Stomach (tissue), 19 donors: ENCODE measurements at places on chromosomes 12 and 14. TPM values are rescaled to one million over a fixed set of nuclear protein-coding genes. Genes with fewer than 3 reads are reported as not detected.

DNA sequence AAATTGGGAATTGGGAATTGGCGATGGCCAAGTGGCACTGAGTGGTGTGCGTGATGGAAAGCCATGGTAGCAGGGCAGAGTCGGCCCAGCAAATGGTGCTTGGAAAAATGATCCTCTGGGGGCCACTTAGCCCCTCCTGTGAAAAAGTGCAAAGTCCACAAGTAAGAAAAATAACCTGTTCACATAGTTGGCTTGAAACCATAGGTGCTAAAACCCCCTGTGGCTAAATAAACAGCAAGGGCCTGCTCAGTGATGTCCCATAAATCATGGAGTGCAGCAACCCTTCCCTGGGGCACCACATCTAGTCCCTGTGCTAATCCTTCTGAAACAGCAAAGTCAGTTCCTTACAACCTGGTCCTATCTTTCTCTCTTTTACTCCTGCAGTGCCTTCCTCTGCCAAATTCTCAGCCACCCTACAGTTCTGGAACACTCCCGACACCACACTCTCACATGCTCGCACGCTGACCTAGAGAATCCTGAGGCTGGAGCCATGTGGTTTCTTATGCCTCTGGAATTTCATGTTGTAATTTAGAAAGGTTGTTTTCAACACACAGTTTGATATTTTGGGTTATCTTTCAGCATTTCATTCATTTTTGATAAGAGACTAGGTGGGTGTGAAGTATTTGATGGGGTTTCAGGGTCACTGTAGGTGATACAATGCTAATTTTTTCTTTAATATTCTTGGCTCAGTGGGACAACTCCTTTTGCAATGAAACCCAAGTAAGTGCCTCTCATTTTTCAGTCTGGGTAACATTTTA is 123.6 kb downstream of the SMOC1 start:
- DNase-seq, result no peak
- no peaks in the 10 kb centered on the region for H3K36me3 ChIP-seq
- H3K4me1 ChIP-seq, result peaks cover 18% of the 10 kb centered on the region
- H3K27me3 ChIP-seq, result no peaks in the 10 kb centered on the region
- H3K27ac ChIP-seq, result no peak overlapping the region

- H3K27ac ChIP-seq, result no peak overlapping the region
- no peaks in the 10 kb centered on the region for H3K4me1 ChIP-seq
- H3K4me3 ChIP-seq, result no peak overlapping the region
Observed at GRCh38 chr14:24613747-24614146, 4.3 kb upstream of the GZMH start.

DNA sequence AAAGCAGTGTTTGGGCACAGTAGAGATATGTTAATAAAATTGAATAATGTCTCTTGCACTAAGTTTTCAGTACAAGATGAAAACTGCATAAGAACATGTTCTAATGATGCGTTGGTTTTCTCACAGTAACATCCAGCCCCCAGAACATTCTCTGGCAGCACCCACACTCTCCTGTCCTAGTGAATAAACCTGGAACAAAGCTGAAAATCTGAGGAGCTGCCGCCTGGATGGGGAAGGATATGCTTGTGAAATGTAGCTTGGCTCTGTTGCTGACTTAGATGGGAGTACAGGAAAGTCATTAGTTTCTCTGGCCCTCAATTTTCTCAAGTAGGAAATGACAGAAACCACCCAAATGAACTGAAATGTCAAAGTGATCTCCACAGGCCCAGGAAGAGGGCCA is 323.8 kb downstream of the APAF1 start:
- no peaks in the 10 kb centered on the region for H3K4me1 ChIP-seq
- DNase-seq, result no peak
- no peak overlapping the region for H3K4me3 ChIP-seq
- H3K27me3 ChIP-seq, result no peaks in the 10 kb centered on the region
- no peaks in the 10 kb centered on the region for H3K36me3 ChIP-seq

- H3K27ac ChIP-seq, result no peak overlapping the region
- no peaks in the 10 kb centered on the region for H3K27me3 ChIP-seq
- no peaks in the 10 kb centered on the region for H3K36me3 ChIP-seq
- no peaks in the 10 kb centered on the region for H3K4me1 ChIP-seq
Observed at GRCh38 chr12:83224012-83224411, 537.3 kb downstream of the TMTC2 start.

- H3K27ac ChIP-seq, result peak overlapping the region; percentile 51
- H3K36me3 ChIP-seq, result peaks cover 60% of the 10 kb centered on the region
- no peak for DNase-seq
- H3K4me3 ChIP-seq, result no peak overlapping the region
- no peaks in the 10 kb centered on the region for H3K4me1 ChIP-seq
Observed at GRCh38 chr14:50926851-50927386, 17.4 kb downstream of the PYGL start.

DNA sequence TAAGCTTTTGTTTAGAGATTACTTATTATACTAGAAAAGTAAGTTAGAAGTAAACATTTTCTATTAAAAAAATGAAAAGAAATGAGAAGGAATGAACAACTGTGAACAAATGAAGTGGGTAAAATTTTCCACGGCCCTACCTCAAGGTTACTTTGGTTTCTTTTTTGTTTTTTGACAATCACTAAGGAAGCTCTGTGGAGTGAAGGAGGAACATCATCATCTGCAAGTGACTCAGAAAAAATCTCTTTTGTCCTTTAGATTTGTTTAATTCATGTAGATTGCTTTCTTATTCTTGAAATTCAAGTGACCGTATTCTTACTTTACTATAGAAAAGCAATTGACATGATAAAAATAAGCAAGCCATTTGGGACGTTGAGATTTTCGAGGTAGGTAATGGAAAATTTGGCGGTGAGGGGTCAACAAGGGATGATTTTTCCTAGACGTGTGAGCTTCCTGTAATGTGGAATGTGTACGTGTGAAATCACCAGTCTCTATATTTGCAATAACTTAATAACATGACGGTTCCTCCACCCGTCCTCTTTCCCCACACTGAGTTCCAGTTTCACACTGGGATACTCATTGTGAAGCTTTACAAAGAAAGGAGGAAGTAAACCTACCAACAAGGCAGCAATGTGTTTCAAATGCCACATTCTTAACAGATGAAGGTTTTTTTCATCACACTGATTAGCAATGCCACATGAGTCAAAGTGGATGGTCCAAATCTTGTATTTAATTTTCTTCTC is 62.3 kb upstream of the EGLN3 start:
- H3K36me3 ChIP-seq, result no peaks in the 10 kb centered on the region
- no peak for DNase-seq
- peaks cover 13% of the 10 kb centered on the region for H3K4me1 ChIP-seq
- no peaks in the 10 kb centered on the region for H3K27me3 ChIP-seq
- no peak overlapping the region for H3K4me3 ChIP-seq

IFNG-AS1 gene
- not detected for total RNA-seq

APPL2 gene
- total RNA-seq, result 407 TPM

POTEM gene
- total RNA-seq, result not detected

TESPA1 gene
- not detected for total RNA-seq

GRCh38 chr12:104456950-104457745 is 400 bp downstream of the CHST11 start:
- H3K36me3 ChIP-seq, result no peaks in the 10 kb centered on the region
- DNase-seq, result peak; percentile 89
- peaks cover 48% of the 10 kb centered on the region for H3K4me1 ChIP-seq
- peak overlapping the region; percentile 99 for H3K4me3 ChIP-seq

- H3K27ac ChIP-seq, result no peak overlapping the region
- H3K27me3 ChIP-seq, result peaks cover 29% of the 10 kb centered on the region
- H3K36me3 ChIP-seq, result no peaks in the 10 kb centered on the region
- no peak overlapping the region for H3K4me3 ChIP-seq
Observed at GRCh38 chr12:57552835-57553313, 3.0 kb downstream of the KIF5A start.

DNA sequence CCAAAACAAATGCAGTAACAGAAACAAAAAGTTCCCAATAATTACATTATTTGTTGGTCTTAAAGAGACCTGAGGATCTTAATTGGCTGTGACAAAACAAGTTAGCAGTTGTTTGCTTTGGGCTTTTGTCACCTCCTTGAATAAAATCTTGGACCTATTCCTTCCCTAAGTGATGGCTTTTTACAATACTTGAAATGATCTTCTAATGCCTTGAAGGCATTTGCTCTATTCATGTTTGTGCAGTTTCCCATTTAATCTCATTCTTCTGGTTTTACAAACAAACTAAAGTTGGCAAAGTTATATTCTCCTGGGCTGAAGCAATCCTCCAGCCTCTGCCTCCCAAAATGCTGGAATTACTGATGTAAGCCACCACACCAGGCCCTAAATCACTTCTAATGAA is 98.8 kb downstream of the OSBPL8 start:
- no peaks in the 10 kb centered on the region for H3K27me3 ChIP-seq
- DNase-seq, result no peak
- H3K36me3 ChIP-seq, result no peaks in the 10 kb centered on the region

GRCh38 chr12:50043854-50044253 is 13.5 kb upstream of the ASIC1 start:
- H3K27ac ChIP-seq, result no peak overlapping the region
- peaks cover 7% of the 10 kb centered on the region for H3K4me1 ChIP-seq
- H3K36me3 ChIP-seq, result no peaks in the 10 kb centered on the region
- no peaks in the 10 kb centered on the region for H3K27me3 ChIP-seq

PRH1 gene
- 23.3 TPM for total RNA-seq

DNA sequence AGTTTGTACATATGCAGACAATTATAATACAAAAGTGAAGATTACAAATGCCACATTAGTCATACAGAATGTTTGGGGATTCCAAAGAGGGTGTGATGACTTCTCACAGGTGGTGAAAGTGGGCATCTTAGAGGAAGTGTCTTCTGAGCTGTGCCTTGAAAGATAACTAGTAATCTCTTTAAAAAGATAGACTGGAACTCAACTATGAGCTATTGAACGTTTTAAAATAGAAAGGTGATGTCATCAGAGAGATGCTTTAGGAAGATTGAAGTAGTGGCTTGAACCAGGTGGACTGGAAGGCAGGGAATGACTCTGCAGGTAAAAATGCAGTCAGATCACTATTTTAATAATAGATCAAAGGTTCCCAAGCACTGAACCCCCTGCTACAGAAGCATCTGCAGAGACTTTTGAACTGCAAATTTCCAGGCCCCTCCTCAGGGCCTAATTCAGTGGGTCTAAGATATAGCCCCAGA is 50.3 kb downstream of the SYT1 start:
- no peak overlapping the region for H3K27ac ChIP-seq
- no peak overlapping the region for H3K4me3 ChIP-seq
- H3K4me1 ChIP-seq, result no peaks in the 10 kb centered on the region
- no peaks in the 10 kb centered on the region for H3K27me3 ChIP-seq
- H3K36me3 ChIP-seq, result no peaks in the 10 kb centered on the region
- no peak for DNase-seq

PMCH gene
- not detected for total RNA-seq

SLC17A8 gene
- total RNA-seq, result 0.29 TPM

PEBP1 gene
- total RNA-seq, result 105 TPM

GRCh38 chr12:104910196-104910840 is 47.8 kb downstream of the SLC41A2 start:
- H3K4me1 ChIP-seq, result no peaks in the 10 kb centered on the region
- no peaks in the 10 kb centered on the region for H3K27me3 ChIP-seq
- peaks cover 15% of the 10 kb centered on the region for H3K36me3 ChIP-seq
- no peak overlapping the region for H3K4me3 ChIP-seq

FAM222A gene
- total RNA-seq, result 5.4 TPM

TAS2R10 gene
- total RNA-seq, result not detected

- no peaks in the 10 kb centered on the region for H3K4me1 ChIP-seq
- no peak overlapping the region for H3K27ac ChIP-seq
- no peak overlapping the region for H3K4me3 ChIP-seq
- H3K36me3 ChIP-seq, result no peaks in the 10 kb centered on the region
- peak; percentile 31 for DNase-seq
Observed at GRCh38 chr12:69688471-69689427, 10.4 kb downstream of the BEST3 start.

DNA sequence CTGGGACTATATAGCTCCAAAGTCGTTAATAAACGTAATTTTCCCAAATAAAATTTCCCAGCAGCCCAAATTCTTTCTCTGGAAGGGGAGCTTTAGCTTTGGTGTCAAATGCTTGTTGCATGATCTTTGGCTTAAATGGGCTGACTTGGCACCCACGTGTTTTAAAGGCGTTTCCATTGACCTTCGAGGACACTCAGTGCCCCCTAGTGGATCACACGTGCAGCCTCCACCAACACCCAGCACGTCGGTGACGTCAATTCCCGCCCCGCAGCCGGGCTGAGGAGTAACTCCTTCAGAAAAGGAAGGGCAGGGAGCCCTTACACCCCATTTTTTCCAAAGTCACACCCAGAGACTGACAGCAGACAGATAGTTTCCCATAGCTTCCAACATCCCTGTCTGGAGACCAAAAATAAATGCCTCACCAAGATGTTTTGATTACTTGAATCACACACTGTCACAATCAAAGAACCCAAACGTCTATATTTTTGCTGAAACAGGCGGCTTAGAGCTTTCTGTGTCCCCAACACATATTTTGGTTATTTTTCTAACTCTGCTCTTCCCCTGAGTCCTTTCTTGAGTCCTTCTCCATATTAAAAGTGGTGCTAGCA is 707.9 kb downstream of the AACS start:
- no peak overlapping the region for H3K4me3 ChIP-seq
- no peak for DNase-seq
- no peaks in the 10 kb centered on the region for H3K4me1 ChIP-seq
- no peak overlapping the region for H3K27ac ChIP-seq
- H3K36me3 ChIP-seq, result no peaks in the 10 kb centered on the region

DNA sequence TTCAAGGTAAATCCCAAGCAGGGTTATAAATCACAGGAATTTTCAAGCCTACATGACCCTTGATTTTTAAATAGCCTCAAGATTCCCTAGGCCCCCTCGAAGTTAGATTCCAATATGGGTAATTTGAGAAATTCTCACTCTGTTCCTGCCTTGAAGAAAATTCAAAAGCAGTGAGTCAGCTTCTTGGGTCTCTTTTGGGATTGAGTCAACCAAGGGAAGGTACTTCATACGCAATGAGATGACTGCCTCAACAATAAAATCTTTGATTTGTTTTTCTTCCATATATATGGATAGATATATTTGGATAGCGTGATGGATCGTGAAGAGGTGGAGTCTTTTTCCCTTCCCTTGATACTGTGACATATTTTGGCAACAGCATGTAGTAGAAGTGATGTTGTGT is 180.4 kb upstream of the ATP2B1 start:
- no peak overlapping the region for H3K4me3 ChIP-seq
- no peak for DNase-seq
- no peak overlapping the region for H3K27ac ChIP-seq
- H3K27me3 ChIP-seq, result no peaks in the 10 kb centered on the region
- H3K36me3 ChIP-seq, result no peaks in the 10 kb centered on the region

CDH24 gene
- not detected for total RNA-seq

- peaks cover 22% of the 10 kb centered on the region for H3K36me3 ChIP-seq
- H3K27ac ChIP-seq, result no peak overlapping the region
- no peak overlapping the region for H3K4me3 ChIP-seq
- no peak for DNase-seq
- H3K27me3 ChIP-seq, result no peaks in the 10 kb centered on the region
- H3K4me1 ChIP-seq, result no peaks in the 10 kb centered on the region
Observed at GRCh38 chr14:76055330-76055729, 69.8 kb downstream of the IFT43 start.

- no peaks in the 10 kb centered on the region for H3K36me3 ChIP-seq
- DNase-seq, result peak; percentile 8
- H3K27ac ChIP-seq, result no peak overlapping the region
- H3K27me3 ChIP-seq, result no peaks in the 10 kb centered on the region
Observed at GRCh38 chr12:99386907-99387306, 260.6 kb upstream of the GARIN6 start.

ALDH2 gene
- 65.2 TPM for total RNA-seq

GRCh38 chr12:93766796-93767523 is 89.8 kb downstream of the CRADD start:
- no peak for DNase-seq
- peak overlapping the region; percentile 46 for H3K27ac ChIP-seq
- H3K27me3 ChIP-seq, result no peaks in the 10 kb centered on the region
- H3K4me1 ChIP-seq, result peaks cover 27% of the 10 kb centered on the region
- H3K36me3 ChIP-seq, result no peaks in the 10 kb centered on the region
